ENCODE measurements at places on chromosomes 1 and 21.
A peak's percentile ranks its signal among the peaks of the same experiment; 100 is the strongest.

GRCh38 chr1:243477731-243478290 lies 222.0 kb downstream of the SDCCAG8 start:
- DNase-seq: no peak

DNA sequence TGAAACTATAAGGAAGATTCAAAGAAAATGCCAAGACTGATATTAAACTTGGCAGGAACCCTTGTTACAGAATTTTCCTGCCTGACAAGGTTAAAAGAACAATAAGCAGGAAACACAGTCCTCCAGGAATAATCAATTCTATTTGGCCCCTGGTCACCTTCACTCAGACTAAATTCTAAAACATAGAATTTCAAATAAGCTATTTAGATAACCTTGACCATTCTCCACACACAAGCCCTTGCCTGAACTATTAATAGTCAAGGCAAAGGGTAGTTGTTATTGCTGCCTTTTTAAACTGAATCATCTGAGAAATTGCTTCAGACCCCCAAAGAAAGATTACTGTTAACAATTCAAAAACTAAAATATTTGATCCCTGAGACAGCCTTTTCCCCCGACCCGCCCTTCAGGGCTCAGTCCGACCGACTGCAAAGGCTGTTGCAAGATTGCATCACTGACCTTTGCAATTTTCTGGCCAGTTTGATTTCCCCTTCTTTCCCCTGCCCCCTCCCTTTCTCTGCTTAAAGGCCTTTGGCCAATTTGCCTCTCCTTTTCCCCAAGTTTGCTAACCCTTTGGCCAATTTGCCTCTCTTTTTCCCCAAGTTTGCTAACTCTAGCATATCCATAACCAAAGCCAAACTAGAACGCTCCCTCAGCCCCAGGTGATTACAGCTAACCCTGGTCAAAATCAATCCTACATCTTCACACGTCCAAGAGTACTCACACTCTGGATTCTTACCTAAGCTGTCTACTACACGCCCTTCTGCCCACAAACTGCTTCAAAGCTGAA lies 1.4 kb upstream of the G0S2 start:
- DNase-seq: peak; percentile 45

DNA sequence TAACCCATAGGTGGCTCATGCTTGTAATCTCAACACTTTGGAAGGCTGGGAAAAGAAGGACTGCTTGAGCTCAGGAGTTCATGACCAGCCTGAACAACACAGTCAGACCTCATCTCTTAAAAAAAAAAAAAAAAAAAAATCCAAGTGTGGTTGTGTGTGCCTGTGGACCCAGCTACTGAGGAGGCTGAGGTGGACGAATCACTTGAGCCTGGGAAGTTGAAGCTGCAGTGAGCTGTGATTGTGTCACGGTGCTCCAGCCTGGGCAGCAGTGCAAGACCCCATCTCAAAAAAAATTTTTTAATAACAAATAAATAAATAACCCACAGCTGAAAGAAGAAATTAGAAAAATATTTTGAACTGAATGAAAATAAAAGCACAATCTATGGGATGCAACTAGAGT lies 13.8 kb downstream of the INTS7 start:
- DNase-seq: no peak

- no peak for DNase-seq
Measured at GRCh38 chr1:180155182-180155682, 563 bp downstream of the QSOX1 start.

Data from lung (tissue), 17 donors.